ENCODE measurements at places on chromosomes 3 and 15.

GRCh38 chr3:162544246-162544645 is 1047.6 kb downstream of the OTOL1 start:
- DNase-seq: no peak

DNA sequence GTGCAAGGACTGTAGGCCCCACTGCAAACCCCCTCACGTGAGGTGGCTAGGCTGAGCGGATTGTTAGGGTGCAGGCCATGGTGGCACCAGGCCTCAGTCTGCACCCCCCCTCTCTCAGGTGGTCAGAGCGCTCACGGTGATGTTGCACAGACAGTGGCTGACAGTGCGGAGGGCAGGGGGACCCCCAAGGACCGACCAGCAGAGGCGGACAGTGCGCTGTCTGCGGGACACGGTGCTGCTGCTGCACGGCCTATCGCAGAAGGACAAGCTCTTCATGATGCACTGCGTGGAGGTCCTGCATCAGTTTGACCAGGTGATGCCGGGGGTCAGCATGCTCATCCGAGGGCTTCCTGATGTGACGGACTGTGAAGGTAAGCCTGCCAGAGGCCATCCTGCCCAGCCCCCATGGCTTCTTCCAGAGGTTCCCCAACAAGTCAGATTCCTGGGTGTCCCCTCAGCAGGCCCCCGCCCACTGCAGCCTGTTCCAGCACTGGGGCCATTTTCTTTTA is 18.2 kb downstream of the ATRIP start:
- DNase-seq: no peak

DNA sequence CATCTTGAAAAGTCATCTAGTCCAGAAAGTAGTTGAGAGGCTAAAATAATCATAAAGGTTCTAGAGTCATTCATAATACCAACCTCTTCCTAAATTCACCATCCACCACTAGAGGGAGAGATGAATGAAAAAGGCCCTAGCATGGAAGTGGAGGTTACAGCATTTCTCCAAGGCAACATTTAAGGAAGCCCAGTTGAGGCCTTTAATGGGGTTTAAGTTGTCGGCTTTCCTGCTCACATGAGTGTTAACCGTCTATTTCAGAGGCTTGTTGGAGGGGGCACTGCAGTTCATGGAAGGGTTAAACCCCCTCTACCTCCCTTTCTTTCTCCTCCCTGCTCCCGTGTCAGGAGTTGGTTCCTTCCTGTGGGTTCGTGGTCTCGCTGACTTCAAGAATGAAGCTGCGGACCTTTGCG is 3.8 kb upstream of the SLCO3A1 start:
- no peak for DNase-seq

DNA sequence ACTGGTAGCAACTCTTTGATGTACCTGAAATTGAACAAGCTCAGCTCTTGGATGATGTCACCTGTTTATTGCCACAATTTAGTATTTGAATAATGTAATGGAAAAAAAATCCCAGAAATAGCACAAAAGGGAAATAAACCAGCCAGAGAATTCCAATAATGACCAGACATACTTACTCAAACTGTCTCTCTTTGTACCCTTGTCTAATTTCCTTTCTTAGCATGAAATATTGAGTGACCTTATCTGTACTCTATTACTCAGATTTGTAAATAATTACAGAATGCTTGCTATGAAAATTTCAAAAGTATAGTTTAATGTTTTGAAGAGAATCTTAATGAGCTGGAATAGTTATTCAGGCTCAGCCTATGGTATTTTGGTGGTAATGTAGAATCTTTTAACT is 555.4 kb upstream of the SGO1 start:
- DNase-seq: no peak

DNA sequence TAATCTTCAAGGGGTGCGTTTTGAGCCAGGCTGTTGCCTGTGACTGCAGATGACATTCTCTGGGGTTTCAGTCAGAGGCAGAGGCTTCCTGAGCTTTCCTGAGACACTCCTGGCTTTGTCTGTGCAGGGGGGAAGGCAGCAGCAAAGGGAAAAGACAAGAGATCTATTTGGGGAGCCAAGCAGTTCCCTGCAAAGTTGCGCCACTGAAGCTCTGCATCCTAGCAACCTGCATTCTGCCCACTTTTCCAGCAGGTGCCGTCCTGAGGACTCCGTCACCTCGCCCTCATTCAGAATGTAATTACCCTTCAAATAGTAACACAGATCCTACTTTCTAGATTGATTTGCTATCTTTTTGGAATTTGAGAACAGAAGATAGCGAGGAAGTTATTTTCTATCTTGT is 1.9 kb upstream of the TMEM158 start:
- no peak for DNase-seq

DNA sequence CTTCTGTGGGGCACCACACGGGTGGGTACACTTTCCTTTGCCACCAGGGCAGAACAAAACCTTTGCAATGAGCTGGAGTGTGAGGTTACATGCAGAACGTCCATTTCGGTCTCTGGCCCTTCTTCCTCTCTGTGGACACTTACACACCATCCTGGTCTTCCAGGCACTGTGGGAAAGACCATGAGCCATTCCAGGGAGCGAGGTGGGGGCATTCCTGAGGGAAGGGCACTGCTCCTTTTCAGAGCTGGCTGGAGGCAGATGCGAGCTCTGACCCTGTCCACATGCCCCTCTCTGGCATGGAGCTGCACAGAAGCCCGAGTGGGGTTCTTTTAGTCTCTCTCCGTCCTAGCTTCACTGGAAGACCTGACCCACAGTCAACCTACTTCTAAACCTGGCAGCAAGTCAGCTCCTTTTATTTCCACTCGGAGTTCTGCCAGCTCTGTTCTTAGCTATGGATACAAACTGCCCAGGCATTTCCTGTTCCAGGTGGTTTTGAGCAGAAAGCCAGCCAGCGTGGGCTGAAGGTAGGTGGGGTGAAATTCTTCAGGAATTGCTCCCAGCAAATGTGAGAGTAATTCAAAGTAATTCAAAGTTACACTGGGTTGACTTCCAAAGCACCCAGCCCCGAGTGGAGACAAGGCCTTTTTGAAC is 281.4 kb downstream of the ADAMTS17 start:
- no peak for DNase-seq

DNA sequence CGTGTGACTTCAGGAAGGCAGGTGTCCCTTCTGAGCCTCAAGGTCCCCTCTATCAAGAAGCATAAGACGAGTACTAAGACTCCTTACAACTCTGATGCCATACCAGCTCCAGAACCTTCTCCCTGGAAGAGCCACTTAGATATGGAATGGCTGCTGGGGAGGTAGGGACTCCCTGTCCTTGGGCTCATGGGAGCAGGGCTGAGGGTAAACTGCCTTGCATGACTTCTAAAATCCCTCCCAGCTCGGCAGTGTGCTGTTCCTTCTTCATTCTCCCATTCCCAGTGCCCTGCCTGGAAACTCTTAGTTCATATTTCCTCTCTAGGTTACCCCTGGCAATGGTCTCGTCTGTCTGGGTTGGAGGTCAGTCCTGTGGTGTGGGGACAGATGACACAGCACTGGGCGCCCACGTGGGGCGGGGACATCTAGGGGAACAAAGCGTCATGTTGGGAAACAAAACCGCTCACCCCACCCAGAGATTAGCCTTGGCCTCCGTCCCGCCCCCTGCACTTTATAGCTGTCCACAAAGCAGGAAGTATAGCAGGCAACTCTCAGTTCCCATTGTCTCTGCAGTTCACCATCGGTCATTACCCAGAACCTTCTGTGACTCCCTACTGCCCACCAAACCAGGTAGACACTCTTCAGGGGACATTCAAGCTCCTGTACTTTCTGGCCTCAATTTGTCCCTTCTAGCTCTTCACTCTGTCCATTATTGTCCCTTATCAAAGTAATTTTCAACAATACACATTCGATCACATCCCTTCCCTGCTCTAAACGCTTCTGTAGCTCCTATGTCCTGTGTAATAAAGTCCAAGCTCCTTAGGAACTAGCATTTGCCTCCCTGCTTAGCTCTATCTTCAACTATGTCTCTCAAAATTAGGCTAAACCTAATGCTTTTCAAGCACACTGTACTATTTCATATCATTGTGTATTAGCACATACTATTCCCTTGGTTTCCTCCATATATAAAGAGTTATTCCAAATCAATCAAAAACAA is 73.8 kb downstream of the IQSEC1 start:
- no peak for DNase-seq

- no peak for DNase-seq
Measured at GRCh38 chr15:60255390-60255789, 142.4 kb downstream of the ANXA2 start.

DNA sequence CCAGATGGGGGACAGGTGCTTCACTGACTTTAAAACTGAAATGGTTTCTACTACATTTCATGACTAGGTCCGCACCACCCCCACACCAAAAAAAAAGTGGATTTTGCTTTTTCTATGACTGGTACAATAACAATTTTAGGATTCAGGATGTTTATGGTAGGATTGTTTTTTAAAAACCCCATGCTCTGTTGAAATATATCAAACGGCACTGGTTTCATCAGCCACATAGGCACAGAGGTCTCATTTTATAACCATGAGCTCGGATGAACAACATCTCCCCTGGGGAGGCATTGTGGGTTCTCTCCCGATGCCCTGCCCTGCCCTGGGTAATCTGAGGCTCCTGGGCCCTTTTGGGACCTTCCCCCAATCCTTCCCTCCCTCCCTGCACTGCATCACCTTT is 202.7 kb upstream of the KBTBD8 start:
- no peak for DNase-seq

DNA sequence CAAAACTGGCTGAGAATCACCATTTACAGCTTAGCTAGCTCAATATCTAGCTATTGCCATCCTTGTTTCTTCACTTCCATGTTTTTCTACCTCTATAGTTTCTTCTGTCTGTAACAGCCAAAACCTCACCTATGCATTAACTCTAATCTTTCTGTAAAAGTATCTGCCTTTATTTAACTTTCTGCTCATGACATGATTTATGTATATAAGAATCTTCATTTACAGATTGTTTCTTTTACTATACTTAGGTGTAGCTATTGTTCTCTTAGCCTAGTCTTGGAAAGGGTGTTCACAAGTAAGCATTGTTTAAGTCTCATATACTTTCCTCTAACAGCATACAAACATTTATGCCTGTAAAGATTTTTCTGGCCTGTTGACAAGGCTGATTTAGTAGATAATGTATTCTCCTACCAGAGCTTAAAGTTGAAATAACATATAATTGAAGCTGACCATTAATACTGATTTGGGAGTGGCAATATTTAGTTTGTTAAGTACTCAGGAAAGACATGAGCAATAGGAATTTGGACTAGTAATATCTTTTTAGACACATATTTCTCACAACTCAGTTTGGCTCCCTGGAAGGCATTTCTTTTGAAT is 9.4 kb downstream of the FILIP1L start:
- no peak for DNase-seq

DNA sequence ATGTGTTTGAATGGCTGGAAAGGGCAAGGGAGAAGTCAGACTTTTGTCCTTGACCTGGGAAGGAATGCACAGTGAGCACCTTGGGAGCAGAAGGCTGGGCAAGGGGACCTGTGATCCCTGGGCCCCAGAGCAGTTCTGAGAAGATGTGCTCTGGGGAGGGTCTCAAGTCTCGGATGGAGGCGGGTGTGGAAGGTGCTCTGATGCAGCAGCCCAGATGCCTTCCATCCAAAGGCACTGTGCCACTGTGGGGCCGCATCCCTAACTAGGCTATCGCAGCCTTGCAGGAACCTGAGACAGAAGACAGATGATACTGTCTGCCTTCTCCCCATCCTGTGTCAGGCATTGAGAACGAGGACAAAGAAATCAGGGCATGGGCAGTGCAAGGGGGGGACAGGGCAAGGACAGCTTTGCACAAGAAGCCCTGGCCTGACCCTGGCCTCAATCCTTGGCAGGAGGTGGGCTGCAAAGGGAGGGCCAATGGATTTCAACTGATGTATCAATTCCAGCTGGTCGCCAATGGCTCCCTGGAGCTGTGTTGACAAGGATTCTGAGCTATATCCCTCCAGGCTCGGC is 14.6 kb upstream of the PRKCD start:
- no peak for DNase-seq

GRCh38 chr15:57551715-57552677 is 39.7 kb upstream of the MYZAP start:
- no peak for DNase-seq

DNA sequence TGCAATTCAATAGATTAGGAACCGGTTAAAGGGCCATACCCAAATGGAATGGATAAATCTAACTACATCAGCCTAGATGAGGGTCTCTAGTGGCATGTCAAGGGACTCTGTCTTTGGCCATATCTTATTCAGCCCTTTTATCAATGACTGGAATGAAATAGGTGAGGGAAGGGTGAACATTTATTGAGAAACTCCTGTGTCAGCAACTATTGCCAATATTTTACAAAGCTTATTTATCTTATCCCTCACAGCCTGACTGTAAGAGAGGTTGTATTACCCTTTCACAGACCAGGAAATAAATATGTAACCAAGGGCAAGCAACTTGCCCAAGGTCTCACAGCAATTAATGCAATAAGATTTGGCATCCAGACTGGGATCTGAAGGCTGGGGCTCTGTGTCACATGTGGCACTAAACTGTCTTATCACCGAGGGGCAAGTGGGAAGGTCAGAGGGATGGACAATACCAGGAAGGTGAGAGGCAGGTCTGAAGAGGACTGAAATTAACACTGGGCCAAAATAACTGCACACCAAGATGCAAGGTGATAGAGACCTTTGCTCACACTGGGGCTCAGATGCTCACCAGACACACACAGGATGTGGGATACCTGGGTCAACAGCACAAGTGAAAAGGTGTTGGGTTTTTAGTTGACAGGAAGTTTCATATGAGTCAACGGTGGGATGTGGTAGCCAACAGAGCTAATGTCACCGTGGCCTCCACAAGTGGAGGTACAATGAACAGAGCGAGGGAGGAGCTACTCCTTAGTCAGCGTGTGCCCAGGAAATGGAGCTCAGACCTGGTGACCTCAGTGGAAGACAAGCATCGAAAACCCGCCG is 261.3 kb downstream of the RPLP1 start:
- DNase-seq: peak; percentile 67

- no peak for DNase-seq
Measured at GRCh38 chr3:36653095-36653494, 111.3 kb downstream of the DCLK3 start.

DNA sequence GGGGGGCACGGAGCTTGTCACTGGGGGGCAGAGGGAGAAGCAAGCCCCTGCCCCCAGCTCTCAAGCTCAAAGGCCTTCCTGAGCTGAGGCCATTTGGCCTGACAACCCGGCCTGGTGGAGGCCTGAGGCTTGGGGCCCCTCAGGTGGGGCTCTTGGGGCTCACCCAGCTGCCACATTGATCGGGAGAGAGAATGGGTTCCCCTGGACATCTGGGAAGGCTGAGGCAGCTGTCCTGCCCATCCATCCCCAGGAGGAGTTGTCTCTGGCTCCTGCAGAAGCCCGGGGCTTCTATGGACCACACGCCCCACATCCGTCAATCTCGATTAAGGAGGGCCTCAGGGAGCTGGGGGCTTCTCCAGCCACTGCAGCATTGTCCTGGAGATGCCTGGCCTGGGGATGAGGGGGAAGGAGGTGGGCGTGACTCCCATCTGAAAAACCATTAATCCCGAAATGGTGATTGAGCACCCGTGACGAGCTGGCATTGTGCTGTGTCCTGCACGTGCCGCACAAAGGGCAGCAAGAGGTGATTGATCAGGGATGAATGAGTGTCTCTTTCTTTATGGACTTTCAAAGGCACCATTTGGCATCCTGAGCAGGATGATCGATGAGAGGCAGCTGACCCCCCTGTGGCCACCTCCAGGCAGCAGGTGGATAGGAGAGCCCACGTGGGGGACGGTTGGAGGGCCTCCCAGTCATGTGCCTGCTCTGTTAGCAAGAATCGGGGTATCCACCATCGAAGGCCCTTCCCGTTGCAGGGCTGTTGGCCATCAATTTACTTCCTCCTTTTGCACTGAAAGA is 17.2 kb upstream of the CRABP1 start:
- DNase-seq: no peak

GRCh38 chr3:12644331-12644937 is 19.5 kb downstream of the RAF1 start:
- DNase-seq: no peak

Data from T-helper 22 cell (primary cell).